Osteoblast (primary cell): ENCODE measurements at places on chromosomes 4 and X. TPM values are rescaled to one million over a fixed set of nuclear protein-coding genes. Genes with fewer than 3 reads are reported as not detected.

DNA sequence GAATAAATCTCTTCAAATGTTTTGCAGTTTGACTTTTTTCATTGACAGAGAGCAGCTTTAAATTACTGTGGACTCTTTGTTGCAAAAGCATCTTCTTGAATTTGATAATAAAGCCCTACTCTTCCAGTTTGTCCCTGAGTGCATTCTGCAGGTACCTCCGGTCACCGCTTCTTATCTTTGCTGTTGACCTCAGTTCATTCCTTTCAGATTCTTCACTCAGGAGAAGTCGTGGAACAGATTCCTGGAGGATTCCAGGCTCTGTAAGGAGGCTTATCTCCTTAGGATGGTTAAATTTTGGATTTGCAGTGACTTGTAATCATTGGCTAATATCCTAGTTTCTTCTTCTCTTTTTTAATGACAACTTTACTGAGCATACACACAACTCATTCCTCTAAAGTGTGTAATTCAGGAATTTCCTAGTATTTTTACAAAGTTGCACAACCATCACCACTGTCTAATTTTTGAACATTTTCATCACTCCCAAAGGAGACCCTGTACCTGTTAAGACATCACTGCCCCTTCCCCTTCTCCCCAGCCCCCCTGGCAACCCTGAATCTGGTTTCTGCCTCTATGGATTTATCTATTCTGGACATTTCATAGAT lies 22.0 kb downstream of the TBL1X start:
- no peaks in the 10 kb centered on the region for H3K36me3 ChIP-seq
- DNase-seq, result no peak
- no peaks in the 10 kb centered on the region for H3K4me1 ChIP-seq
- H3K4me3 ChIP-seq, result no peak overlapping the region

DNA sequence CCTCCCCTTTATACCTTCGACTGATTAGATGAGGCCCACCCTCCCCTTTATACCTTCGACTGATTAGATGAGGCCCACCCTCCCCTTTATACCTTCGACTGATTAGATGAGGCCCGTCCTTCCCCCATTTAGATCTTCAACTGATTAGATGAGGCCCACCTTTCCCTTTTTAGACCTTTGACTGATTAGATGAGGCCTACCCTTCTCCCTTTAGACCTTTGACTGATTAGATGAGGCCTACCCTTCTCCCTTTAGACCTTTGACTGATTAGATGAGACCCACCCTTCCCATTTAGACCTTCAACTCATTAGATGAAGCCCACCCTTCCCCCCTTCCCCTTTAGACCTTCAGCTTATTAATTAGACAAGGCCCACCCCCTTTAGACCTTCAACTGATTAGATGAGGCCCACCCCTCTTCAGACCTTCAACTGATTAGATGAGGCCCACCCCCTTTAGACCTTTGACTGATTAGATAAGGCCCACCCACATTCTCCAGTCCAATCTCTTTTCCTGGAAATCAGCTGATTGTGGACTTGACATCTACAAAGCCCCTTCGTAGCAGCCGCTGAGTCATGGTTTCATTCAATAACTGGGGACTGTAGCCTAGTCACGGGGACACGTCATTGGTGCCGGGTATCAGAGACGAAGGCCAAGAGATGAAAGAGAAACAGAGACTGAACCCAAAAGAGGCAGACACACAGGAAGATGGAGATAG lies 28.8 kb upstream of the IL3RA start:
- no peaks in the 10 kb centered on the region for H3K36me3 ChIP-seq
- no peaks in the 10 kb centered on the region for H3K4me1 ChIP-seq
- H3K4me3 ChIP-seq, result no peak overlapping the region
- DNase-seq, result no peak

DNA sequence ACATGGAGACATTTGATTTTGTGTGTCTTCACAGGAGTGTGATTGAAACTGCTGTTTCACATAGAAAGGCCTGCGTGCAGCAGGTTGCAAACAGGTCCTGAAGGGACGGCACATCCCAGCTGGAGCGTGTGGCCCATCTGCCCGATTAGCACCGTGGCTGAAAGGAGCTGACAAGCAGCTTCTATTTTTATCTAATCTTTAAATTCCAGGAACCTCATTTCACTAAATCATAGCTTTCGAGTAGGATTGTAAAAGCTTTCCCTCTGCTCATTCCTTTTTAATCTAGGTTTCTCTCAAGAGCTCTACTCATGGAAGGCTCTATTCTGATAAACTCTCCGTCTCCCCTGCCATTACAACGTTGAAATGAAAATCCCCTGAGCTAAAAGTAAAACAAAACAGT lies 106.8 kb downstream of the FSTL5 start:
- H3K36me3 ChIP-seq, result no peaks in the 10 kb centered on the region
- H3K27me3 ChIP-seq, result no peaks in the 10 kb centered on the region
- no peak for DNase-seq
- H3K4me3 ChIP-seq, result no peak overlapping the region
- H3K4me1 ChIP-seq, result no peaks in the 10 kb centered on the region

- peaks cover 3% of the 10 kb centered on the region for H3K36me3 ChIP-seq
- H3K4me3 ChIP-seq, result no peak overlapping the region
- H3K27ac ChIP-seq, result no peak overlapping the region
- H3K4me1 ChIP-seq, result peaks cover 5% of the 10 kb centered on the region
- no peaks in the 10 kb centered on the region for H3K27me3 ChIP-seq
These were observed 75.7 kb downstream of the ANKRD50 start for GRCh38 chr4:124636788-124637187.

DNA sequence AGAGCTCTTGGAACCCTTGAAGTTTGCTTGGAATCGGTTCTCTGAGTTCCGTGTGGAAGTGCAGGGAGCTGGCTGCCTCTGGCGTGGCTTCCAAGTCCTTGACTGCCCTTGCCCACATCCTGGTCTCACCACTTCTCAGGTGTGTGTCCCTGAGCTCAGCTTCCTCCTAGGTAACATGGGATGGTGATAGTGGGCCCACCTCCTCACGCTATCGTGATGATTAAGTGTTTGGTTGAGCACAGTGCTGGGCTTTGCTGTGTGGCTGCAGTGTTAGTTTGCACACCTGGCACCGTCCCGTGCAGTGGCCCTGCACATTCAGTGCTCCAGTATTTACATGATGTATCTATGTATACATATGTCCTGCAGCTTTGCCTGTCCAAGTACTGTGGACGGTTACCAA lies 81.5 kb downstream of the CLDN34 start:
- no peak overlapping the region for H3K4me3 ChIP-seq
- H3K36me3 ChIP-seq, result no peaks in the 10 kb centered on the region
- H3K27me3 ChIP-seq, result no peaks in the 10 kb centered on the region
- H3K4me1 ChIP-seq, result no peaks in the 10 kb centered on the region

DNA sequence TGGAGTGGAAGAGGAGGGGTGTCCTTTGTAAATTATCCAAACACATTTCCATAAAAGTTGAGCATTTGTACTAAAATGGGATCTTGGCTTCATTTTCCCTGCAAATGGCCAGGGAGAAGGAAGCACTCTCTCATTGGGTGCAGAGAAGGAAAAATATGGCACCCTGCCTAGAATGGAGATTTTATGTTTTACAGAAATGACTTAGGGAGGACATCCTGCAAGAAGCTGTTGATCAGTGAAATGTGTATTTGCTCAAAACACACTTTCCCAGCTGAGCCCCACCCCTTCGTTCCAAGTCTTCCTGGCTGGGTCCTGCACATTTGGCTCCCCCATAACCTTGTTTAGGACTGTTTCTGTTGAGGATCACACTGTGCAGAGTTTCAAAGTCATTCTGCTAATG lies 213.5 kb upstream of the TAPT1 start:
- no peaks in the 10 kb centered on the region for H3K36me3 ChIP-seq
- H3K27me3 ChIP-seq, result peaks cover 21% of the 10 kb centered on the region
- DNase-seq, result no peak
- H3K27ac ChIP-seq, result no peak overlapping the region
- no peak overlapping the region for H3K4me3 ChIP-seq
- peaks cover 20% of the 10 kb centered on the region for H3K4me1 ChIP-seq

DNA sequence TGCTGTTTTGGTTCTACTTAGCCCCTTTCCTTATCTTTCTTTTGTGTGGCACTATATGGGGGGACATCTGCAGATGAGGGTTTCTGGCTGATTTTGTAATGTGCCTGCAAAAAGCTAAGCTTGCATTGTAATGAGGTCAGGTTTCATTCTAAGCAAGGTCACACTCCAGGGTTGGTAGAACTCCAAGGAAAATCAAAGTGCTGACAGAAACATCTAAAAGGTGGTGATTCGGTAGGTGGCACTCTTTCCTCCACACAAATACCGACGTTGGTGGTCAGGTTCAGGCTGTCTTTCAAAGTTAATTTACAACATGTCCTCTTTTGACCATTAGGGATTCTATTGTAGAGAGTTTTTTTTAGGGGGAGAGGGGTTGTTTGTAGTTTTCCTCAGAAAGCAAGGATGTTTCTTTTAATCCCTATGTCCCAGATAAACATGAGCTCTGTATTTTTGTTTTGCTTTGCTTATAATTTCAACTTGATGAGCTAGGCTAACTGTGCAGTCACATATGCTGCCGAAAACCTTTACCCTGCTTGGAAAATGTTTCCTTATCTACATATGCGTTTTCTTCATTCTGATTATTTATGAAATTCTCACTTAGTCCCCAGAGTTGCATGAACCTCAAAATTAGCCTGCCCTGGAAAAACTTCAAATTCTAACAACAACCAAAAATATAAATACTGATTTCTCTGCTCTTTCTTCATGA lies 434.2 kb downstream of the PPARGC1A start:
- H3K27me3 ChIP-seq, result no peaks in the 10 kb centered on the region
- DNase-seq, result no peak
- no peak overlapping the region for H3K4me3 ChIP-seq
- no peak overlapping the region for H3K27ac ChIP-seq
- H3K4me1 ChIP-seq, result no peaks in the 10 kb centered on the region

- H3K4me3 ChIP-seq, result peak overlapping the region; percentile 55
- H3K36me3 ChIP-seq, result no peaks in the 10 kb centered on the region
- H3K4me1 ChIP-seq, result peaks cover 5% of the 10 kb centered on the region
- H3K27ac ChIP-seq, result no peak overlapping the region
These were observed 277.5 kb upstream of the AGTR2 start for GRCh38 chrX:115892787-115893671.

DNA sequence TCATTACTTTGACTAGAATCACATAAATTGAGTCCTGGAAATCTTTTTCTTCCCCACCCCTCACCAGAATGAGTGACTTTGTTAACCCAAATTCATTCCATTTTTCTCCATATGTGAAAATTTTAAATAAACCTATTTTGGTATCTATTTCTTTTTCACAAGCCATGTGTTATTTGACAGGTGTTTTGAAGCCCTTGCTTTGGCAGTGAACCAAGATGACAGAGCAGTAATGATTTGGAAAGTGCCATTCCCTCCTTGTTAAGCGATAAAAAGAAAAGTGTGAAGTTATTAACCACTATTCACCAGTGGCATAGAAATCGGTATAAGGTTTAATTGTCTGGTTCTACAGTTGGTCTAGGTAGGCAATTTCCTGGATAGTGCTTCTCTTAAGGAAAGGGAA lies 66.1 kb downstream of the POLA1 start:
- no peaks in the 10 kb centered on the region for H3K27me3 ChIP-seq
- H3K4me1 ChIP-seq, result peaks cover 17% of the 10 kb centered on the region
- H3K27ac ChIP-seq, result peak overlapping the region; percentile 40
- no peak overlapping the region for H3K4me3 ChIP-seq
- no peaks in the 10 kb centered on the region for H3K36me3 ChIP-seq

DNA sequence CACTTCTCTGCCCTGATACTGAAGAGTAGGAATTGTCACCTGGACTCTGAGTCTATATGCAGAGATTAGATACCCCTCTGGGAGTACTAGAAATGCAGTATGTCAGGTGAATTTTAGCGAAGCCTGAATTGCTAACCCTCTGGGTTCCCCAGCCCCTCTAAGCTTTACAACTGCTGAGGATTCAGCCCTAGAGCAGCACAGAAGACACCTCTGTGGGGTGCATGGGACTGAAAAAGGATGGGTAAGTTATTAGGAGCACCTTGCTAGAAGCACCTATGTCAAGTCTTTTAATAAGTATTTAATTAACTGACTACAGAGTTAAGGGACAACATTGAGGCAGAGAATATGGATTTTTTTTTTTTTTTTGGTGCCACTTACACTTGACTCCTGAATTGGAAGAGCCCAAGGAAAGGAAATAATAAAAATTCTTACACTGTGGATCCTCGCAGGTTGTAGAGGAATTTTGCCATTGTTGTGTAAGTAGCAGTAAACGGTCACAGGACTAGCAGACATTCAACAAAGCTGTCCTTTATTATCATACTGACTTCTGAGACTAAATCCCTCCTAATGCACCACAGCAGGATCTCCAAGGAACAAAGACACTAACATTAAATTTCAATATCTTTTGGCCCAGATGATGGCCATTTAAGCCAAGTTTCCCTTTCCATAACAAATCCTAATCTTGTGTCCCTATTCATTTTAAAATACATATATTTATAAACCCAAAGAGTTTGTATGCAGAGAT lies 253.2 kb downstream of the ANKRD50 start:
- no peak overlapping the region for H3K27ac ChIP-seq
- no peaks in the 10 kb centered on the region for H3K27me3 ChIP-seq
- no peaks in the 10 kb centered on the region for H3K36me3 ChIP-seq
- H3K4me3 ChIP-seq, result no peak overlapping the region
- no peaks in the 10 kb centered on the region for H3K4me1 ChIP-seq
- DNase-seq, result no peak

- no peak overlapping the region for H3K27ac ChIP-seq
- no peak overlapping the region for H3K4me3 ChIP-seq
- DNase-seq, result no peak
- H3K4me1 ChIP-seq, result no peaks in the 10 kb centered on the region
These were observed 333.1 kb upstream of the IGFBP7 start for GRCh38 chr4:57443308-57443707.

DNA sequence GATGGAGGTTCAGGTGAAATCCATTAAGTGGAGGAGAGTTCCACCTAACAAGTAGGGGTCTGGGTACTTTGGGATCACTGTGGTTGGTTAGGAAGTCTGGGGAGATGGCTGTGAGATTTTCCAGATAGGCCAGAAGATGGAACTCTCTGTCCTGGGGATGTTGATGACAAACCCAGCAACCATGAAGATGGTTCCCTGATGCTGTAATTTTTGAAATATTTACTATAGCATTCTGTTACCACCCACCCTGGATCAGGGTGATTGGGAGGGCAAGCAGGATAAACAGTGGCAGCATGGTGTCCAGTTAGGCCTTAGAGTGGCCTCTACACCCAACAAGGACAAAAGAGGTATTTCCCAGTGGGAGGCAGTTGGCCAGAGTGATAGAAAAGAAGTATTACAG lies 15.9 kb upstream of the NELFA start:
- peaks cover 24% of the 10 kb centered on the region for H3K27me3 ChIP-seq
- DNase-seq, result no peak
- H3K27ac ChIP-seq, result no peak overlapping the region
- no peak overlapping the region for H3K4me3 ChIP-seq
- no peaks in the 10 kb centered on the region for H3K4me1 ChIP-seq

GRCh38 chrX:136202889-136203288 lies 48.3 kb downstream of the MAP7D3 start:
- H3K4me3 ChIP-seq, result no peak overlapping the region
- peaks cover 37% of the 10 kb centered on the region for H3K4me1 ChIP-seq
- H3K36me3 ChIP-seq, result peaks cover 11% of the 10 kb centered on the region
- peaks cover 2% of the 10 kb centered on the region for H3K27me3 ChIP-seq

- no peak overlapping the region for H3K27ac ChIP-seq
- no peak for DNase-seq
- no peaks in the 10 kb centered on the region for H3K36me3 ChIP-seq
- H3K4me3 ChIP-seq, result no peak overlapping the region
These were observed 168.6 kb upstream of the IGFBP7 start for GRCh38 chr4:57278780-57279179.

The REELD1 gene
- total RNA-seq, result not detected in 2 replicates

The RBBP7 gene
- 69.8 and 87.5 TPM in 2 replicates for total RNA-seq

The NKX6-1 gene
- under 0.01 TPM in 1 of 2 replicates, not detected in the other for total RNA-seq

The MAGEA4 gene
- not detected in 2 replicates for total RNA-seq

The HTR2C gene
- not detected in 2 replicates for total RNA-seq

The DCAF4L1 gene
- total RNA-seq, result under 0.01 TPM in 2 replicates

The ENPEP gene
- 0.59 and 1.1 TPM in 2 replicates for total RNA-seq

The H2BW2 gene
- not detected in 2 replicates for total RNA-seq

The TRPC5OS gene
- total RNA-seq, result not detected in 2 replicates

The NFXL1 gene
- 5.8 and 10.0 TPM in 2 replicates for total RNA-seq
